Sigmoid colon (tissue), 7 donors: ENCODE measurements at places on chromosomes 3 and 15. TPM values are rescaled to one million over a fixed set of nuclear protein-coding genes. Genes with fewer than 3 reads are reported as not detected.

DNA sequence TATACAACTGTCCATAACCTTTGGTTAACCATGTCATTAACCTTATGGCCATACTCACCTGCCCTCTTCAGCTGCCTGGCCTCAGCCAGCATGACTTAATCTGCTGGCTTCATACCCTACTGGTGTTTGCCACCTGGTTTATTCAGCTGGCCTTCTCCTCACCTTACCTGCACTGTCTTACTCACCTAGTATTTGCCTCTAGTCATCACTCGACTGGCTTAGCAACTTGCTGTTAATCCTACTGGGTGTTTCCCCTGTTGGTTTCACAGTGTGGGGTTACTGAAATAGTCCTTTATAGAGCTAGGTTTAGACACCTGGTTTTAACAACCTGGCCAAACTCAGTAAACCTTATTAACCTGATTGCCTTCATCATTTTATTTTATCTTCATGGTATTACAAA, 96.4 kb downstream of the IL12A start:
- H3K27ac ChIP-seq, result no peak overlapping the region
- no peaks in the 10 kb centered on the region for H3K4me1 ChIP-seq
- no peaks in the 10 kb centered on the region for H3K36me3 ChIP-seq
- no peak overlapping the region for H3K4me3 ChIP-seq
- no peak for DNase-seq

- H3K27me3 ChIP-seq, result no peaks in the 10 kb centered on the region
- H3K36me3 ChIP-seq, result no peaks in the 10 kb centered on the region
- no peak for DNase-seq
- no peak overlapping the region for H3K4me3 ChIP-seq
- H3K27ac ChIP-seq, result peak overlapping the region; percentile 4
These were observed 178.8 kb downstream of the MBNL1 start for GRCh38 chr3:152447511-152447910.

GRCh38 chr15:33188641-33189257, 5.8 kb downstream of the FMN1 start:
- no peak for DNase-seq
- no peaks in the 10 kb centered on the region for H3K36me3 ChIP-seq
- H3K4me3 ChIP-seq, result no peak overlapping the region

DNA sequence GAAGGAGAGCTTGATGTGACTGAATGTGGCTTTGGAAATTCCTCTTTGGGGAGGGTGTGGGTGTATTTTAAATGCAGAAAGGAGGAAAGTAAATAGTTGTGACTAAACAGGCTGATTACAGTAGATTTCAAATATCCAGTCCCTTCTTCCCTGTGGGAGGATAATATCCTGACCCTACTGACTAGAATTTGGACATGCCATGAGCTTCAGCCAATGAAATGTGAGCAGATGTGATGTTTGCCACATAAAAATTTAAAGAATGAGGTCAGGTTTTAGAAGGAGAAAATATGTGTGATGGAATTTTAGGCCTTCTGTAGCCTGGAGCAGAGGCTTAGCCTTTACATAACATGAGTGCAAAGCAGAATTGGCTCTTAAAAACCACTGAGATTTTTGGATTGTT, 1218.9 kb downstream of the ROBO2 start:
- no peak overlapping the region for H3K4me3 ChIP-seq
- no peaks in the 10 kb centered on the region for H3K27me3 ChIP-seq
- no peaks in the 10 kb centered on the region for H3K36me3 ChIP-seq
- no peak for DNase-seq

GRCh38 chr3:75192146-75192616, 471.9 kb upstream of the FRG2C start:
- no peaks in the 10 kb centered on the region for H3K4me1 ChIP-seq
- no peak for DNase-seq
- H3K4me3 ChIP-seq, result no peak overlapping the region

Gene AHSG
- 0.04 TPM for polyA plus RNA-seq
